ENCODE measurements at places on chromosomes 3 and 15.
A peak's percentile ranks its signal among the peaks of the same experiment; 100 is the strongest.

- DNase-seq: no peak
These were observed 518.1 kb downstream of the ROBO1 start for GRCh38 chr3:79249701-79250100.

DNA sequence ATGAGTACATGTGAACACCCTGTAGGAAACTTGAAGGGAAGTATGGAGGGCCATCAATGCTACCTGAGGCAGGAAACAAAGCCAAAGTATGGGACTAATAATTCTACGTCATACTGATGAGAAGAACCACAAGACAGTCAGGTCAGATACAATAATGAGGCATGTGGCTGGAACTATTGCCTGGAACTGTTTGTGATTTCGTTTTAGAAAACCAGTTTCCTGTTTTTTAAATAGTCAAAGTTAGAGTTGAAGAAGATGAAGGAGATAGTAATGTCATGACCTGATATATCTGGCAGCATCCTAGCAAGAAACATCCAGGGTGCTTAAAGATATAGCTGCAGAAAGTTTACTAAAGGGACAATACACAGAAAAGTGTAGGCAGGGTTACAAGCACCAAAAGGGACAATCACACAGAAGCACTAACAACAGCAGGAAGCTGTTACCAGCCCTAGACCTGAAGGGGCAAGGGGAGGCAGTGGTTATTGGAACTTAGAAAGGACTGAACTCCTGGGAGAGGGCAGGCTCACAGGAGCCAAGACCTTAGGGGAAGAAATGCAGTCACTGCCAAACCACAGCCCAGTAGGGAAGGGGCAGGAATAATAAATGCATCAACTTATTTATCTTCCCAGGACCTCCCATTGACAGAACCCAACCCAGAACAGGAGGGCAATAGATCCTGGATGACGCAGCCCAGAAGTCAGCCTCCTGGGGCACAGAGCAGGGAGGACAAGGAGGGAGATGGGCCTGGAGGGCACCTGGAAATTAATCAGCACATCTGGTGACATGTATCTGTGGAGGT, 302.1 kb upstream of the STT3B start:
- DNase-seq: no peak

- no peak for DNase-seq
These were observed 124.9 kb downstream of the LRRK1 start for GRCh38 chr15:101043911-101044624.

DNA sequence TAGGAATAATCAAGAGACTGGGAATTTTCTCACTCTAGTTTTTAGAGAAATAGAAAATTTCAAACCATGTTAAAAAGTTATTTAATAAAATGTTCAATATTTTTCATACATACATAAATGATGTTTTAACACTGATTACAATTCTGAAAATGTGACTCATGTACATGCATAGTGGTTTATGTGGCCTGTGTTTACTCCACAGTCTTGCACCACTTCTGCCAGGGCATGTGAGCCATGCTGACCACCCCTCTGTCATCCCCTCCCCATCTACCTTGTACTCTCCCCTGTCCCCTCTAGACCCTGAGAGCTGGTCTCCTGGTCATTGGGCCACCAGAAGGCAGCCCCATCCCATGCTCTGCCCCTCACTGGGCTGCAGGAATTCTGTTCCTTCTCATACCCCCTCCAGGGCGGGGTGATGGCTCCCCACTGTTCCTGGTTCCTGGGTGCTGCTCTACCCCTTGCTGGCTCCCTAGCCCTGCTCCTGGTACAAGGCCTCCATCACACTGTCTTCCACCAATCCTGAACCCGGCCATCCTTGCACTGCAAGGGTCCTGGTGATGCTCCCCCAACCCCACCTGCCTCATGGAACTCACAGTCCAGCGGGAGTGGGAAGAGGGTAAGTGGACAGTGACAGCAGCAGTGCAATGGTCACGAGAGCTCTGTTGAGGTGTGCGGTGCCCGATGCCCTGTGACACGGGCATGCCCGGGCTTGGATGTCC, 24.2 kb upstream of the SLC41A3 start:
- DNase-seq: no peak

DNA sequence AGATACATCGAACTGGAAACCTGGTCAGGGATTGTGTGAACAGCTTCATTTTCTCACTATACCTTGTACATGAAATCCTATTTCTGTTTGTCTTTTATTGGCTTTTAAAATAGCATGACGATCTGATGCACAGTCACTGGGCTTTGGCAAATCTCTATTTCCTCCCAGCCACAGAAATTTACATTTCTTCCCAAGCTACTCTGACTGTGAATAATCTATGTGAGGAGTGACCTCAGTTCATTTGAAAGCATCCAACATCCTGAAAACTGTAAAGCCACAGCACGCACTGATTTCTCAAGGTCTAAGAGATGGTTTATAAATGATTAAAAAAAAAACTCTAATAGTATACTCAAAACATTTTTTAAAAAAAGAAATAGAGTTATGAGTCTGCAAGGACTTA, 450.3 kb downstream of the IL5RA start:
- no peak for DNase-seq

GRCh38 chr3:6860954-6861624, at the start of gene GRM7:
GRM7 (plus strand) TSS chr3:6861115.
- DNase-seq: peak; percentile 37

DNA sequence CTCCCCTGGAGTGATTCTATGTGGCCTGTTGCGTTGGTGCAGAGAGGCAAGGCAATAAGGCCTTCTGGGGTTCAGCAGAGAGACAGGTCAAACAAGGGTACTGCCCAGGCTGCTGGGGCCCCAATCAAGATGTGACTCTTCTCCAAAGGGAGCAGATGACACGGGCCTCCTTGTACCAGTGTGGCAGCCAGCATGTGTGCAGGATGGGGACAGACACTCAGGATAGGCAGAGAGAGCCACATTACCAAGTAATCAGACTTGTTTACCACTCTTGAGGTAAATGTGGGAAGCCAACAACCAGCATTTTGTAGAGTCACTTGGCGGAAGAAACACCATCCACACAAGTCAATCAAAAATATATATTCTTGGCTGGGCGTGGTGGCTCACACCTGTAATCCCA, 95.3 kb upstream of the DLG1 start:
- DNase-seq: no peak

- DNase-seq: no peak
These were observed 147.0 kb downstream of the PDE8A start for GRCh38 chr15:85128621-85129020.

GRCh38 chr3:187064210-187065115, 74.8 kb downstream of the RPL39L start:
- DNase-seq: peak; percentile 78

- no peak for DNase-seq
These were observed 691.4 kb downstream of the ZBBX start for GRCh38 chr3:166688665-166689064.

DNA sequence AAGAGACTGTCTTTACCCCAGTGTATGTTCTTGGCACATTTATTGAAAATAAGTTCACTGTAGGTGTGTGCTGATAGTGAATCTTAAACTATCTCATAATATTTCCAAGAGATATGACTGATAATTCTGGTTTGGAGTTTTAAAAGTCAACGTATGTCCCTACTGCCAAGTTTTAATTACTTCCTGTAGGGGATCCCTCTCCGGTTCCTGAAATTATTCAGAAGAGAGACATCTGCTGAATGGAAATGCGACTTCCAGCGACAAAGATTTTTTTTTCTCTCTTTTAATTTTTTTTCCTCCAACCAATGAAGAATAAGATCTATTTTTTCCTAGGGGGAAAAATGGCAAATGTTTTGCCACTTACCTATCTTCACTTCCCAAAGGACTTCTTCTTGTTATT, 498.9 kb upstream of the TGFBR2 start:
- no peak for DNase-seq

DNA sequence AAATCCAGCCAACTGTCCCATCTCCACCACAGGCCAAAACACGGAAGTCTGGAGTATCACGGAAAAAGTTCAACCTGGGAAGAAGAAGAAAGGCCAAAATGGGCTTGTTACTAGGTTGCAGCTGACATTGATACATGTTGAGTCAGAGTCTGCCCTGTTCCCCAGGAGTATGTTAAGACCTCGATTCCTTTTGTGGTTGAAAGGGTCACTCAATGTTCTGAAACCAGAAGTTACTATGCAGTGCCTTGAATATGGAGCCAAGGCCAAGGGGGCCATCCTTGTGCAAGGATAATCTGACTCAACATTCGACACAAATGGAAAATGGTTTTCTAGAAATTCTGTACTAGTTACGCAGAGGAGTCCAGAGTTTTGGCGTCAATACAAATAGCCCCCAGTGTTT, 104.2 kb downstream of the DGKG start:
- DNase-seq: no peak

- no peak for DNase-seq
These were observed 42.0 kb downstream of the FRMD4B start for GRCh38 chr3:69343875-69344274.

- no peak for DNase-seq
These were observed at the start of gene NRG4 for GRCh38 chr15:76011627-76012551. NRG4 (minus strand) TSS chr15:76012424; CDS start chr15:76011230, 1,194 bp downstream.

DNA sequence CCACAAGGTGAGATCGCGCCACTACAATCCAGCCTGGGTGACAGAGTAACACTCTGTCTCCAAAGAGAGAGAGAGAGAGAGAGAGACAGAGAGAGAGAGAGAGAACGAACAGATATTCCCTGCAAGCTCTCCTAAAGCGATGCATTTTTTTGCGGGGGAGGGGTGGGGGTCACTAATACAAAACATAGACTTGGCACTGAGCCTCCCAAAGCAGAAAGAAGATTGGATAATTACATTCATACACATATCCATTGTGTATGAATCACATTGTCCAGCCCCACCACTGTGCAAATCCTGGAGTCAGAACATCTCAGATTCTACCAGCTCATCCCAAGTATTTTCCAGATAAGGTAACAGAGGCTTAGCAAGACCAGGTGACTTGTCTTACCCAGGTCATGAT, 459.9 kb downstream of the MAGI1 start:
- no peak for DNase-seq

- DNase-seq: peak; percentile 97
These were observed at the start of gene ACAD11 for GRCh38 chr3:132659365-132660051. ACAD11 (minus strand) TSS chr3:132659809; CDS start chr3:132659751, 58 bp downstream.

GRCh38 chr3:171700157-171700556, 110.1 kb downstream of the PLD1 start:
- DNase-seq: no peak

GRCh38 chr15:72338617-72339321, 18.8 kb upstream of the CELF6 start:
- DNase-seq: no peak

DNA sequence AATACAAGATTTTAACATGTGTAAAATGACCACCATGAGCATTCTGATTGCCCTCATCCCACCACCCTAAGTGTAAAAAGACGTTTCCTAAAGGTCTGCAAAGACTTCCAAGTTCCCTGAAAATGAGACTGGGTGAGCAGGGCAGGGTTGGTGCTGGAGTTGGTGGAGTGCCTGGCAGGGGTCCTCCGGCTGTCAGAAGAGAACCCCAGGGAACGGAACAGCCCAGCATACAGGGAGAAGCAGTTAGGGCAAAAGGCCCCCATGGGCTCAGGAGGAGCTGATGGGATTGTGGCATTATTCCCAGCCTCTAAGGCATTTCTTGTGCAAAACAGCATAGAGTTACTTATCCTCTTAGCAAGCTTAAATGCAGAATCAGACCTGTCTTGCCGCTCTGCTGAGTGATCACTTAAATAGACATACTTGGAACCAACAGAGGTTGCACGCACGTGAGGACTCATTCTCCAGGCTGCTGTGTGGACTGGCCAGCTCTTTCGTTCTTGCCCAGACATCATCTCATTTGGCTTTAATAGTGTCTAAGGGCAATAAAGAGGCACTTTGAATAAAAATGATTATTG, 36.0 kb downstream of the XYLB start:
- no peak for DNase-seq

DNA sequence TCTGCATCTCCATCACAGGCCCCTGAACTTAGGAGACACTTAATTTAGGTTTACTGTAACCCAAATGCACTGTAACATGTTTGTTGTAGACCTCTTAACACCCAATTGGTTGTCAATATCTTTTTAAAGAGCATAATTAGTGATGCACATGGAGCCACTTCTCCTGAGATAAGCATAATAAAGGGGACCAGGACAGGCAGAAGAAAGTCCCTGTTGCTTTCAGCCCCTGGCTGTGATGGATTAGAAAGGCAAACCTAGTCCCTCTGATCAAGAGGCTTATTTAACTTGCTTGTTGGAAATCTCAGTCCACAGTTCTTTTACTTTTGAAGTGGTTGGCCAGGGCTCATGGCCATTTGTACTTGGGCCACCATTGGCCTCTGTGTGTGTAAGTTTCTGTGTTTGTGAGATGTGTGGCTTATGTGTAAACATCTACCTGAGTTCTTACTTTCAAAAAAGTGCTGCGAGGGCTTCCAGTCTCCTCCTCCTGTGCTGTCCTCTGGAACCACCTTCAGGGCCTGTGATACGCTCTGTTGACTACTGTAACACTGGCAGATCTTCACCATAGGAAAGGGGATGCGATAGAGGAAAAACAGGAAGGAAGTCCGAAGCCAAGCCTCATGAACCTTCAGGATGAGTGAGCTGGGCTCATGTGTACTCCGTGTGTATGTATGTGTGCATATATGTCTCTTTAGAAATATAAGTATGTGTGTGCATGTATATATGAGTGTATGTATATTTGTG, 136.2 kb downstream of the EPHB1 start:
- no peak for DNase-seq

- peak; percentile 90 for DNase-seq
These were observed 23.9 kb upstream of the XIRP1 start for GRCh38 chr3:39216176-39216790.

DNA sequence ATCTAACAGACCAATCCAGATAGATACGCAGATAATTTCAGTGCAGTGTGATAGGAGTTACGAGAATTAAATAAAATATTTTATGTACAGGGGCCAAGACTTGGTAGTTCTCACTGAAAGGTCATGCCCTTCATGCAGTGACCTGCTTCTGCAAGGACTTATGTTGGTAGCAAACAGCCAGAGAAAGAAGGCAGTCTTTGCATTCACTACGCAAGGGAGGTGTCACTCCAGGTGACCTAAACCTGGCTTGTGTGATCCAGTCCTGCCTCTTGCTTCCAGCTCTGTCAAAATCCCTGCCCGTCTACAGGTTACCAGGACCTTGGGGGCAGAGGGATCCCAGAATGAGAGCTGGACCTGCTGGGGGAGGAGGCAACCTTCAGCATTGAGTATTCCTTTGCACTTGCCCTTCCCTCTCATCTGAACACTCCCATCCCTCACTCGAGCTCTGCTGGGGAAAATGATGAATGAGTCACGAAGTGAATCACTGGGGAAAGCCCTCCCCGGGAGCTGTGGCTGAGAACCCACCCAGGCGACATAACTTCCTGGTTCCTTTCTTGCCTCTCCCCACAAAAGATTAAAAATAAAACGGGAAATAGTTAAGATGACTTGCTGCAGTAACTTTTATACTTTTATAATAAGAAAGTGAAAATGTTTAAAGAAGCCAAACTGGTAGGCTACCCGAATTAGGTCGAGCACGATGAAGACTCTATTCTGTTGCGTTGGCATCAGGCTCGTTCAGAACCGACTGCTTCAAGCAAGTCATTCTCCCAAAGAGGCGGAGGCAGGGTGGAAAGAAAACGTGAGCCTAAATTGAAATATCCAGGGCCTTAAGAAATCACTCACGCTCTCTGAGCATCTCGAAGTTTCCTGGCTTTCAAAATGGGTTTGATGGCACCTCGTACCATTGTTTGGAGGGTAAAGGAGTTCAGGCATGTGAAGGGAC, 216.1 kb downstream of the SLCO3A1 start:
- no peak for DNase-seq

GRCh38 chr3:178048768-178049167, 487.5 kb upstream of the KCNMB2 start:
- no peak for DNase-seq

GRCh38 chr3:8759038-8759707, 10.2 kb downstream of the OXTR start:
- DNase-seq: no peak
